ENCODE measurements at places on chromosomes 6 and 20. TPM values are rescaled to one million over a fixed set of nuclear protein-coding genes. Genes with fewer than 3 reads are reported as not detected.

OR2B6 gene
- not detected for total RNA-seq

SIRPB2 gene
- not detected for total RNA-seq

DNA sequence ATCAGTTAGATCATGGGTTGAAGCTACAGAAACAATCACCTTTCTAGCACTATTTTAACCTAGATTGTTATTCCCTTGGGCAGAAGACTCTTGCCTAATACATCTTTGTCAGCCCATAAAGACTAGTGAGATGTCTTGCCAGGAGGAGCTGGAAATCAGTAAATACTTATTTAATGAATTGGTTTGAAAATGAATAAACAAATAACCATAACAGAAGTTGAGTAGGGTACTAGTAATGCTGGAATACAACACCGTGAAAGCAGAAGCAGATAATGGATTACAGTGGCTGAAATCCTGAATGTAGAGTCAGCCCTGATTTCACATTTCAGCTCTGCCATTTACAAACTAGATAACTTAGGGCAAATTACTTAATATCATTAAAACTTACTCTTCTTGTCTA, 236.1 kb downstream of the PACRG start:
- no peak for DNase-seq

DNA sequence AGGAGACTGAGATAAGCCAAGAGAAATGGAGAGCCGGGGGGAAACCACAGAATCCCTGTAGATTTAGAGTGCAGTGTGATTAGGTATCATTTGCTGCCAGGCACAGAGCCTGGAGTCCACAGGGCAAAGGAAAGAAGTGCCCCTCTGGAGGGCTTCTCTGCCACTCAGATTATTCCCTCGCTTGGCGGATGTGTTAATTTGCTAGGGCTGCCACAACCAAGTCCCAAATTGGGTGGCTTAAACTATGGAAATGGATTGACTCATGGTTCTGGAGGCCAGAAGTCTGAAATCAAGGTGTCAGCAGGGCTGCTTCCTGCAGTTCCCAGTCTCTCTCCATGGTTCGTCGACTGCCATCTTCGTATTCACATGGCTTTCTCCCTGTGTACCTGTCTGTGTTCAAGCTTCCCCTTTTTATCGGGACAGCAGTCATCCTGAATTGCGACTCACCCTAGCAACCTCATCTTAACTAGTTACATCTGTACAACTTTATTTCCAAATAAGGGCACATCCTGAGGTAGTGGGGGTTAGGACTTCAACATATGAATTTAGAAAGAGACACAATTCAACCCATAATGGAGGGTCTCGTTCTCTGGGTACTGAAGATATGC, 122.2 kb downstream of the ANKRD60 start:
- no peak for DNase-seq

GRCh38 chr6:18147616-18148015, 7.3 kb downstream of the TPMT start:
- no peak for DNase-seq

GRCh38 chr6:44234101-44235025, 11.0 kb downstream of the SLC29A1 start:
- peak; percentile 85 for DNase-seq
